ENCODE measurements at places on chromosomes 11 and 22. TPM values are rescaled to one million over a fixed set of nuclear protein-coding genes. Genes with fewer than 3 reads are reported as not detected.

UBQLN3 gene
- total RNA-seq: not detected

DNA sequence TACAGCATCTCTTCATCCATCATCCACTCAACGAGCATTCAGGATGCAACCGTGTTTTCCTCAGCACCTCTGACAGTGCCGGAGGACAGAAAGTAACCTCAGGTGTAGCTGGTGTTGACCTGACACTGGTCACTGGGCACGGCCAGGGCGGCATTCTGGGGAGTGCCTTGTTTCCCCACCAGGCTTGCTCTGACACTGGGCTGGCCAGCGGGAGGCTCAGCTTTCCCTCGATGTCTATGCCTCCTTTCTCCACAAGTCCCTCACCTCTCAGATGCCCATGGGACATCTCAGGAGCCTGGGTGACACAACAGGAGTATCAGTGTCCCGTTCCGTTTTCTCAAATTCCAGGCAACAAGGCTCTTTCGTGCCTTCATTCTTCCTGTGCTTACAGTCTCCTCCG, 28.9 kb downstream of the CD6 start:
- DNase-seq: no peak

DNA sequence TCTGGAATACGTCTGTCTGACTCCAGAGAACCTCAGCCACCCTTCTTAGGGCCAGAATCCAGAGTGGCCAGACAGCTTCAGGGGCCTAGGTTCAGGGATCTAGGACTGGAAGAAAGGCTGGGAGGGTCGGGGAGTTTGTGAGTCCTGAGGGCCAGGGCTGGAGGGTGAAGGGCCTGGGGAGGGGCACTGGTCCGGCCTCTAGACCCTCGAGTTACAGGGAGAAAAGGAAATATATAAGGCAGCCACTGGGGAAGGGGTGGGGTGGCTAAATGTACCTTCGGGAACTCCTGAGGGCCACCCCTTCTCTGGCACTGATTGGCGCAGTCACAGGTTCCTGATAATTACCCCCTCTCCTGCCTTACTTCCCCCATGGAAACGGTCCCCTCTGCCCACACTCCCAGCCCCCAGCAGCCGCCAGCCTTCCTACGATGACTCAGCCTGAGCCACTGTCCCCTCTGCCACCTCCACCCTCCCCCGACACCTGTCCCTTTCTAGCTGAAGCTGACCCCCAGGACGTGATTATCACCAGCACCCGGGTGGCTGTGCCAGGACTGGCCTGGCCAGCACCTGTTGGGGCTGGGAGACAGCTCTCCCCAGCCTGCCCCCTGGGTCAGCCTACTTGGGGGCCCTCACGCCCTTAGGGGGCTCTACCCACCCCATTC, 26.4 kb downstream of the MB start:
- DNase-seq: no peak

DNA sequence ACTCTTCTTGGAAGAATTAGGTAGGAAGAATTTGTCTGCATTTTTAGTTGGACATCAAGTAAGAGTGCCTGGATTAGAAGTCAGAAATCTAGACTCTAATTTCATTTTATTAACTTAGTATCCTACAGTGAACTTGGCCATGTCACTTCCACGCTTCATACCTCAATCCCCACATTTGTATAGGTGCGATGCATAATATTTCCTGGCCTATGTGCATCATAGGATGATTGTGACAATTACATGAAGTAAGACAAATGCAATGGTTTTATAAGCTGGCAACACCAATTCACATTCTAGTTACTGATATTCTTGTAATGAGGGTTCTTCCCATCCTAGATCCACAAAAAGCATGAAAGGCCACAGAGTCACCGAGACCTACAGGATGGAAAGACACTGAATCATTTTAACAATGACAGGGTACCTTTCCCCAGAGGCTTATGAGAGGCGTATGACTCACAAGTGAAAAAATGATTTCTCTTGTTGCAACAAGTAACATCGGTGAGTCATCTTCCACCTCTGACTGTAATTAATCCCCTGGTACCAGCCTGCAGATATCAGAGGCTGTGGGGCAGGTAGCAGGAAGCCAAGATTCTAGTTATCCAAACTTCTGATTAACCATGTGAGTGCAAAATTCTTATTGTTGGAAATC, 56.0 kb upstream of the OR5AK2 start:
- DNase-seq: no peak

DNA sequence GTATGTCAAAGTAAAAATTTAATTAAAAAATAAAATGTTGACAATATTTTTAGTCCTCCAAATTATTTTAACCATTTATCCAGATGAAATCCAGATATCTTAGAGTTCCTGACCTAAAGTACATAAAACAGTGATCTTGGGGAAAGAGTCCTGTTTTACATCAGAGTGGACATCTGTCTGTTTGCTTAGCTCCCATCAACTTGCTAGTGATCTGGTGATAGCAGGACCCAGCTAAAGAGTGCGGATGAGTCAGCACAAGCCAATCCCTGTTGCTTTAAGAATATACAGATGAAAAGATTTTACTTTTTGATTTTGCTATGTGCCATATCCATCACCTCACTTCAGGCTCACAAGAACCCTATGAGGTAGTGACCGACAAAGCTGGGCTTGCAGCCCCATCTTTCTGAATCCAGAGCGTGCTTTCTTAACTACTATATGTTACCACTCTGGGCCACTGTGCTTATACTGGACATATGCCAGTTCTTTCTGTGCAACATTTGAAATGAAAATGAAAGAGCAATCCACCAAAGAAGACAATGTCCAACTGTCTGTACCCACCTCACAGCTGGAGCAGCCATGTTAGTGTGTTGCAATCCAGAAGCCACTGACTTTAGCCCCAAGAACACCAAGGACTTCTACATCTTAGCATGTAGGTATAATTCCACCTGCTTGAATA, 167.6 kb upstream of the SESN3 start:
- no peak for DNase-seq

- no peak for DNase-seq
Measured at GRCh38 chr22:40397396-40397795, 27.0 kb downstream of the SGSM3 start.

- DNase-seq: no peak
Measured at GRCh38 chr22:20587206-20587958, 80.0 kb downstream of the MED15 start.

F2 gene
- not detected for total RNA-seq

PATE4 gene
- not detected for total RNA-seq

MFNG gene
- 204 TPM for total RNA-seq

GRCh38 chr11:48307760-48308386, 1.9 kb downstream of the OR4S1 start:
- peak; percentile 52 for DNase-seq

DNA sequence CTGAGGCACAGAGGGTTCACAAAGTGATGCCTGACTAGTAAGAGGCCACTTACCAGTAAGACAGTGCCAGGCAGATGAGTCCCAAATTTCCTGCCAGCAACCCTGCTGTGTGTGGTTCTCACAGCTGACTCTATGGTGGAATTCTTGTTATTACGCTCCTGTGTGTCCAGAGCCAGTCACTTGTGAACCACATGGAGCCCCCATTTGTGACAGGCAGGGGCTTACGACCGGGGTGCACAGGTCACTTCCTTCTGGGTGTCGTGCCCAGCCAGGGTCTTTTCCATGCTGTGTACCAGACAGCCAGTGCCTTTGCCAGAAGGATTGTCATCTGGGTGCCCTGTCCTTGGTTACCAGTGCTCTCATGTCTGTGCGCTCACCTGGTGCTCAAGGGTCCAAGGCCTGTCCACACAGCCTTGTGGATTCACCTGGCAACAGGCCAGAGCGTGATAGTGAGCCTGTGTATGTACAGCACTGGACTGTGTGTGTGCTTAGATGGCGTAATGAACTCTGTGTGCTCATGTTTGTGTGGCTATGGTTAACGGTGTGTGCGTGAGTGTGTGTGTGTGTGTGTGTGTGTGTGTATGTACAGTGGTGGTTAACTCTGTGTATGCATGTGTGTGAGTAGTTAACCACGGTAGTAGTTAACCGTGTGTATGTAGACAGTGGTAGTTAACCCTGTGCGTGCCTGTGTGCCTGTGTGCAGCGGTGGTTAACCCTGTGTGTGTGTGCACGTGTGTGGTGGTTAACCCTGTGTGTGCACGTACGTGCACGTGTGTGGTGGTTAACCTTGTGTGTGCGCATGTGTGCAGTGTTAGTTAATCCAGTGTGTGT, 18.6 kb downstream of the GRAMD4 start:
- DNase-seq: no peak

GVQW3 gene
- total RNA-seq: 2.0 TPM

TBX10 gene
- total RNA-seq: not detected

IL17REL gene
- total RNA-seq: not detected

VSTM5 gene
- total RNA-seq: not detected

UBQLNL gene
- 0.19 TPM for total RNA-seq

DNA sequence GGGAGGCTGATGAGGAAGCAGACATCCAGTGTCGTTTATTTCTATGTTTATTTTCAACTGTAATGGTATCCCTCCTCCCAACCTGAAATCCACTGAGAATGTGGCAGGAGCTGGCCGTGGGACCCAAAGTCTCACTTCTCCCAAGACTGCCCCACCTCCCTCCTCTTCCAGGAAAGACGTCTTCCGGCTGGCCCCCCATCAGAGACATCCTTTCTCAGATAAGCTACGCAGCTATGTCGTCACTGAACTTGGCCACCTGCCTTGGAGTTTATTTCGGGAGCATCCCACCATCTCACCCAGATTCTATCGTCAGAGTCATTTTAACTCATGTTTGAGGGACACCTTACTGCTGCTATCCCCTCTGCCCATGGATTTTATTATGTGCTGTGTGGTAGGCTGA, 13.9 kb downstream of the TMEM184B start:
- no peak for DNase-seq

- DNase-seq: no peak
Measured at GRCh38 chr11:31340903-31341572, 28.5 kb downstream of the DCDC1 start.

DNA sequence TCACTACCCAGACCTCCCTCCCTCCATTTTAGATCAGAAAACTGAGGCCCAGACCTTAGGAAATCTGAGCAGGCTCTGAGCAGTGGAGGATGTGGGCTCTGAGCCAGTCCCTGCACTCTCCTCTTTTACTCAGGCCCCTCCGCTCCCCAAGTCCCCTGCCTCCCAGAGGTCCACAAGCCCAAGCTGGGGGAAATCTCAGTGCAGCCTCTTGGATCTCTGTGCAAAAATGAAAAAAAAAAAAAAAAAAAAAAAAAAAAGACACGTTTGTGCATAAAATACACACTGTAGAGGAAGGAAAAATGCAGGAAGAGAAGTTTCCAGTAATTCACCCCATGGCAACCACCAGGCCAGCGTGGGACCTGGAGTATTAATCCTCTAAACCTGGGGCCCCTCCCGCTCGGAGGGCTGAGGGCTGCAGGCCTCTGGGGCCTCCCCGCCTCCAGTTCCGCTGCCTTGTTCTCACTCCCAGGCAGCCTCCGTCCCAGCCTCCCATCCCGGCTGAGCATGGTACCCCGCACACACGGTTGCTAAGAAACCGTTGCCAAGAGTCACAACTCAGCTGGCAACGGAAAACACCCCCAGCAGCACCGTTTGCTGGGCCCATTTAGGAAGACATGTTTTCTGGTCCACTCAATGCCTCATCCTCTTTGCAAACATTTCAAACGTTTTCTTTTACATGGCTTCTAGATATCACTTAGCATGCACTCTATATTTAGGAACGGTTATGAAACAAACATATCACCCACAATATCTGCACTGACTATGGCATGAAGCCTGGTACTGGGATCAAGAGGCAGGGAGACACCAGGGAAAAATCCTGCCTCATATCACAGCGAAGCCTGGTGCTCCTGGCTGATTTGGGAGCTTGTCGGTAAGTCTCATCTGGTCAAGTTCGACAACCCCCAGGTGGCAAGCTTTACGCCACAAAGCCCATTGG, 227.5 kb downstream of the CTTN start:
- DNase-seq: no peak

GRCh38 chr11:58047818-58048217, 17.1 kb downstream of the OR6Q1 start:
- DNase-seq: no peak

GRCh38 chr11:6196396-6196795, 2.6 kb upstream of the OR52W1 start:
- no peak for DNase-seq

DNA sequence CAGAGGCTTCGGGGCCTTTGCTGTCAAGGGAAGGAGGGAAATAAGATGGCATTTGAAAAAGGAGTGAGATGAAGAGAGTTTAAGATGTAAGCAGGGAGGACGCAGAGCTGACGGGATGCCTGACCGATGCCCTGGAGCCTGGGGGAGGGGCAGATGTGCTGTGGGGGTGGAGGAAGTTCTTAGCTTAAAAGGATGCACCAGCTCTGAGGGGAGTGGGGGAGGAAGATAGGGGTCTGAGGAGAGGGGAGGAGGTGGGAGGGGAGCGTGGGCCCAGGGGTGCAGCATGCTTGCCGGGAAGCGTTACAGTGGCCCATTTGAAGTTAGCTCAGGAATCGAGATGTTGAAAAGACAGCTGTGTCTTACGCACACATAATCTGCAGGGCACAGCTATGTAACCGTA, 56.3 kb downstream of the RPS6KA4 start:
- no peak for DNase-seq

- peak; percentile 75 for DNase-seq
Measured at GRCh38 chr22:45240810-45241631, at the start of gene KIAA0930. Gene KIAA0930 (minus strand): TSS chr22:45240894. CDS start chr22:45240703, 191 bp downstream.

DNA sequence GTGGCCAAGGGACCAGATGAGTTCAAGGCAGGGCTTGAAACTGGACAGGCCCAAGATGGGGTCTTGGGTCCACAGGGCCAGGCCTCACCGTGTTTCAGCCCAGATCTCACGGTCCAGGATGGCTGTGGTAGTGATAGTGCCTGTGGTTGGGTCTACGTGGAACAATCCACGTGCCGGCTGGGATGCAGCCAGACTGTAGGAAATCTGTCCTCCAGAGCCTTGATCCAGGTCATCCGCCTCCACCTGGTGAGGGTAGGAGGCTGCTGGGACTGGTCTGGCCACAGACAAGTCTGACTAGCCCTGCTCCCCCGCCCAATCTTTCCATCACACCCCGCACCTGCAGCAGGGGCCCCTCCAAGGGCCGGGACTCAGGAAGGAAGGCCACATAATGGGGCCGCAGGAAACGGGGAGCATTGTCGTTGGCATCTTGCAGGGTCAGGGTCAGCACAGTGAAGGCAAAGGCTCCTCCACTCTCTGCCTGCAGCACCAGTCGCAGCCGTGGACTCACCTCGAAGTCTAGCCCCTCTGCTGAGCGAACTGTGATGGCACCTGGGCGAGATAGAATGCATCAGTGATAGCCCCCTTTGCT, 6.7 kb upstream of the TPP1 start:
- no peak for DNase-seq

GRCh38 chr11:6926208-6927029, at the start of gene ZNF215:
Gene ZNF215 (plus strand): TSS chr11:6926426. CDS start chr11:6932273, 5,847 bp downstream.
- peak; percentile 73 for DNase-seq

CCDC116 gene
- 0.34 TPM for total RNA-seq

FAM180B gene
- not detected for total RNA-seq

TRPM5 gene
- not detected for total RNA-seq

GAL3ST1 gene
- not detected for total RNA-seq

PKNOX2 gene
- not detected for total RNA-seq

AIFM3 gene
- total RNA-seq: 0.14 TPM

- no peak for DNase-seq
Measured at GRCh38 chr11:100438376-100438775, 248.7 kb upstream of the ARHGAP42 start.

GRCh38 chr11:76859708-76860227, 950 bp upstream of the ACER3 start:
- no peak for DNase-seq

GRCh38 chr22:40383905-40384304, 13.5 kb downstream of the SGSM3 start:
- DNase-seq: no peak

LRRC75B gene
- 0.91 TPM for total RNA-seq

- DNase-seq: no peak
Measured at GRCh38 chr22:45934659-45935341, 42.2 kb downstream of the WNT7B start.

- DNase-seq: no peak
Measured at GRCh38 chr22:39244496-39245129, at the start of gene PDGFB. Gene PDGFB (minus strand): TSS chr22:39244982. CDS start chr22:39243963, 1,019 bp downstream.

Measured in activated naive CD8-positive, alpha-beta T cell treated with anti-CD3 and anti-CD28 coated beads for 36 hours (primary cell).